ENCODE measurements at places on chromosomes 3 and 15. TPM values are rescaled to one million over a fixed set of nuclear protein-coding genes. Genes with fewer than 3 reads are reported as not detected.

GRCh38 chr15:77556622-77557021 is 76.1 kb downstream of the LINGO1 start:
- no peak overlapping the region for H3K4me3 ChIP-seq
- peaks cover 24% of the 10 kb centered on the region for H3K4me1 ChIP-seq
- H3K36me3 ChIP-seq = no peaks in the 10 kb centered on the region
- H3K27ac ChIP-seq = no peak overlapping the region
- H3K27me3 ChIP-seq = no peaks in the 10 kb centered on the region

Gene PPP1R14D
- total RNA-seq = 0.25 TPM

Gene CHSY1
- total RNA-seq = 57.4 TPM

- H3K4me3 ChIP-seq = no peak overlapping the region
- H3K27me3 ChIP-seq = no peaks in the 10 kb centered on the region
- DNase-seq = no peak
- no peaks in the 10 kb centered on the region for H3K4me1 ChIP-seq
- no peaks in the 10 kb centered on the region for H3K36me3 ChIP-seq
Measured at GRCh38 chr3:115113367-115113766, 33.7 kb downstream of the ZBTB20 start.

DNA sequence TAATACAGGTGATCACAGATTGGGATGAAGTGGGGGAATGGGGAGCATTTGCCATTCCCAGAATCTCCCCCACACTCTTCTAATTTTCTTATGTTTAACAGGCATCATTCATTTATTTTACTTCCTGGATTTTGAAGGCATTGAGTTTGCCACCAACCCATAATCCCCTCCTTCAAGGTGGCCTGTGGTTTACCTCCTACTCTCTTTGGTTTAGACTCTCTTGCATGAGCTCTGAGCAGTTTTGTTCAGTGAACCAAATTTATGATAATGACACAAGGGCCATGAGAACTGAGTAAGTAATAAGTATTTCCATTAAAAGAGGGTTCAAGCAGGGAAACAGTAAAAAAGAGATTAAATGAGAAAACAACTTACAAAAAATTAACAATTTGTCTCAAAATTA is 703.1 kb upstream of the CFAP20DC start:
- no peak overlapping the region for H3K27ac ChIP-seq
- DNase-seq = no peak
- H3K4me3 ChIP-seq = no peak overlapping the region

DNA sequence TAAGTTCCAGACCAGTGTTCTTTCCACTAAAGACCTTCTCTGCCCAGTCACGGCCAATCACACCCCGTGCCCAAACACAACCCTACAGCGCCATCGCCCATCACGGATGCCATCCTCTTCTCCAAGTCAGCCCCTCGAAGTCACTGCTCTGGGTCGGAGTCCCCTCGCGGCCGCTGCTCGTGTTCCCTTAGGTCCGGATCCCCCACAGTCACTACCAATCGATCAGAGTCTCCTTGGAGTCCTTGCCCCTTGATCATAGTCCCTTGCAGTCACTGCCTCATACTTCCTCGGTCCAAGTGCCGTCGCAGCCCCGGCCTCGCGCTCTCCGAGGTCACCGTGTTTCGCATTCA is 461 bp downstream of the PCYT1A start:
- H3K4me1 ChIP-seq = peaks cover 36% of the 10 kb centered on the region
- H3K4me3 ChIP-seq = peak overlapping the region; percentile 97
- no peak for DNase-seq
- no peaks in the 10 kb centered on the region for H3K27me3 ChIP-seq
- no peaks in the 10 kb centered on the region for H3K36me3 ChIP-seq
- H3K27ac ChIP-seq = peak overlapping the region; percentile 99

DNA sequence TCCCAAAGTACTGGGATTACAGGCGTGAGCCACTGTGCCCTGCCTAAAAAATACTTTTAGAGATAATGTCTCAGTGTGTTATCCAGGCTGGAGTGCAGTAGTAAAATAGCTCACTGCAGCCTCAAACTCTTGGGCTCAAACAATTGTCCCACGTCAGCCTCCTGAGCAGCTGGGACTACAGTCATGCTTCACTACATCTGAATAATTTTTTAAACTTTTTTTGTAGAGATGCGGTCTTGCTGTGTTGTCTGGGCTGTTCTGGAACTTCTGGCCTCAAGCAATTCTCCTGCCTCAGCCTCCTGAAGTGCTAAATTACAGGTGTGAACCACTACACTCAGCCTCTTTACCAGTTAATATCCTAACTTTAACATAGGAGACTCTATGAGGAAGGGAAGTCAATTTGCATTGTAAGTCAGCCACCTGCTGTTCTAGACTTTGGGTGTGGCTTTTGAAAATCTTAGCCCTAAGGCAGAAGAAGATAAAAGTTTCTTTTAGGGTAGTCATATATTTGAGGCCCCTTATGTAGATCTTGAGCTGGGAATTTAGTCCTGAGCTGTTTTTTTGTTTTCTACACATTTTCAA is 78.2 kb upstream of the RASGRP1 start:
- H3K4me3 ChIP-seq = no peak overlapping the region
- no peak for DNase-seq

DNA sequence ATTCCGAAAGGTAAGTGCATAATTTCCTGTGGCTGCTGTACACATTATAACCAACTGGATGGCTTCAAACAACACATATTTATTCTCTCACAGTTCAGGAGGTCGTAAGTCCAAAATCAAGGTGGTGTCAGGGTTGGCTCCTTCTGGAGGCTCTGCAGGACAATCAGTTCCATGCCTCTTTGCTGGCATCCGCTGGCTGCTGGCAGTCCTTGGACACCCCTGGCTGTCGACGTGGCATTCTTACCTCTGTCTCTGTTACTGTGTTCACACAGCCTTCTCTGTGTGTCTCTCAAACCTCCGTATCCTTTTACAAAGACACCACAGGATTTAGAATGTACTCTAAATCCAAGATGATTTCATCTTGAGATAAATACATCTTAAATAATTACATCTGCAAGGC is 398.8 kb upstream of the ATP10A start:
- no peaks in the 10 kb centered on the region for H3K36me3 ChIP-seq
- H3K27me3 ChIP-seq = no peaks in the 10 kb centered on the region
- peaks cover 20% of the 10 kb centered on the region for H3K4me1 ChIP-seq
- H3K27ac ChIP-seq = no peak overlapping the region
- H3K4me3 ChIP-seq = no peak overlapping the region

DNA sequence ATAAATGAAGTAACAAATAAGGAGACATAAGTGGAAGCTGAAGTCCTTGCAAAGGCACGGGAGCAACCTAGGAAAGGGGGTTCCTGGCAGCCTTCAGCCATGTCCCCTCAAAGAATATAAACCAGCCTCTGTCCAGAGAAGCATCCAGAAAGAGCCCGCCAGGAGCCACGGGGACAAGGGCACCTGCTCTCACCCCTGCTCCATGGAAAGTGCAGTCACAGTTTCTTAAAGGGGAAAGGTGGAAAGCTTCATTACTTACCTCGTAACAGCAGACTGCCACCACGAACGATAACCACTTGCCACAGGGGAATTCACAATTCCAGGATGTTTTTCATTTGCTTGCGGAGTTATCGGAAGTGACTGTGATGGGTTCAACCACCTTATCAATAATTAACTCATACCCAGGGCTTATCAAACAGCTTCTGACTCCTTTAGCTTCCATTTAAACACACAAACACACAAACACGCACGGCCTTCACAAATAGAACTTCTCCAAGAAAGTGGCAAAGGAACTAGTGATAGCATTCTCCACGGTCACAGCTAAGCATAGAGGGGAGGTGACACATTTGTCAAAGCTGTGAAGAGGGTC is 134.2 kb upstream of the IGF1R start:
- peaks cover under 1% of the 10 kb centered on the region for H3K4me1 ChIP-seq
- H3K27me3 ChIP-seq = no peaks in the 10 kb centered on the region
- H3K36me3 ChIP-seq = no peaks in the 10 kb centered on the region
- no peak overlapping the region for H3K27ac ChIP-seq

GRCh38 chr3:184541886-184542562 is 19.6 kb upstream of the EPHB3 start:
- peaks cover 39% of the 10 kb centered on the region for H3K4me1 ChIP-seq
- no peak for DNase-seq
- H3K27ac ChIP-seq = no peak overlapping the region
- no peak overlapping the region for H3K4me3 ChIP-seq
- H3K36me3 ChIP-seq = no peaks in the 10 kb centered on the region
- peaks cover 6% of the 10 kb centered on the region for H3K27me3 ChIP-seq

GRCh38 chr3:74265069-74265468 is 349.4 kb downstream of the CNTN3 start:
- peaks cover 5% of the 10 kb centered on the region for H3K4me1 ChIP-seq
- no peak overlapping the region for H3K27ac ChIP-seq

Data from WTC11 (cell line).